Cortex of kidney (tissue), 1 donor: ENCODE measurements at places on chromosomes 1 and 21.

DNA sequence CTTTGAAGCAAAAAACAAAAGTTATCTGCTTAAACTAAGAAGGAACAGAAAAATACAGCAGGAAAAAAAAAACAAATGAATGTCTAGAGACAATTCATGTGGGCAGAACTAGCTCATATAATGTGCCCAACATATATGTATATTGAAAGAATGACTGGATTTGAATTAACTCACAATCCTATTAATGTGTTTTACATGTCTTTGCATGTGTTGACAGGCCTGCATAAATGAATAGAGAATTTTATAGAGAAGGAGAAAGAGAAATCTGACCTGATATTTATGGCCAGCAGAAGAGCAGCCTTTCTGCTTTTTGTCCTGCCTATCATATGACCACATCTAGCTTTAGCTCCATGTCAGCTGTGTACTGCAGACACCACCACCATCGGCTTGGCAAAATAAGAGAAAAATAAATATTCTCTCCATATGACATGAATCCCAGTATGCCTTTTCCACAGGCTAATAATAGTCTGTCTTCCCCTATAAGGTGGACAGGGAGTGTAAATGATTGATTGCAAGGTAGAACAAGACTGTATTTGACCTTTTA is 171.5 kb upstream of the PALMD start:
- no peak for DNase-seq

DNA sequence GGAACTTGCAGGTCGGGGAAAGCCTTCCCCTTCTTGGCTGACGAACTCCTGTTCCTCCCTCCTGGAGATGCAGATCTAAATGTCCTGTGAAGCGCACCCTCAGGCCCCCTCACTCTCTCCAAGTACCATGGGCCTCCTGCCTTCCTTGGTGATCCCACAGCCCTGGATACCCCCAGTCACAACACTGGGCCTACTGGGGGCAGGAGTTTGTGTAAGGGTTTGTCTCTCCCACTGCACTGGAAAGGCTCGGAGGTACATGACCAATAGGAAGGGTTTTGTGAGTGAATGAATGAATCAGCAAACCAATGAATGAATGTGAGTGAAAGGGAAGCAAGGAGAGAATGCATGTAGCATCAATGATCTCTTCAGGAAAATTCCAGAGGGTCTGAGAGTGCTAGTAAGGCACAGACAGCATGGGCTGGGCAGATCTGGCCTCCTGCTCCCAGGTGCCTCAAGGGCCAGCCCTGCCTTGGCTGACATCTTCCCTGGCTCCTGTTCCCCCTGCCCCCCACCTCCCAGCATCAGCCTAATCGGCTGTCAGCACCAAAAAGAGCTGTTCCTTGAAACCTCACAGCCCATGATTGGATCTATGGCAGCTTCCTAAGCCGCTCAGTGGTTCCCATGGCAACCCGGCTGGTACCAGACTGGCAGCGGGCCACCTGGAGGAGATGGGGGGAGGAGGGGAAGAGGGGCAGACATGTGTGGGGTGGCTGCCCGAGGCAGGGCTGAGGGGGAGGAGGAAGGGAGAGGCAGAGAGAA is 95.8 kb downstream of the VWA5B1 start:
- no peak for DNase-seq

DNA sequence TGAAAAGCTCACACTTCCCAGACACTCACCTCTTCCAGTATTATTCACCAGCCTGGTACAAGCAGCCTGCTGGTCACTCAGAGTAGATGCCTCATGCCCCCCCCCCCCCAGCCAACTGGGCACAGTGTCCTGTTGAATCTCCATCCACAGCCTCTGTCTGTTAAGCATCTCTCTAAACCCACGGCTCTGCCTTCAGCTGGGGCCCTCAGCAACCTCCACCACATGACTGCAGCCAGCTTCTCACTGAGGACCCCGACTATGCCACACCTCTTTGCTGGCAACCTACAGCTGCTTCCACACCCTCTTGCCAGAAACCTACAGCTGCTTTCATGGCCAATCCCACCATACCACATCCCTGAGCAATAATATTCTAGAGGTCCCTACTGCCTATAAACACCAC is 113.1 kb downstream of the RHOU start:
- DNase-seq, result no peak

GRCh38 chr1:209395169-209395568 is 188.3 kb upstream of the CAMK1G start:
- DNase-seq, result no peak

DNA sequence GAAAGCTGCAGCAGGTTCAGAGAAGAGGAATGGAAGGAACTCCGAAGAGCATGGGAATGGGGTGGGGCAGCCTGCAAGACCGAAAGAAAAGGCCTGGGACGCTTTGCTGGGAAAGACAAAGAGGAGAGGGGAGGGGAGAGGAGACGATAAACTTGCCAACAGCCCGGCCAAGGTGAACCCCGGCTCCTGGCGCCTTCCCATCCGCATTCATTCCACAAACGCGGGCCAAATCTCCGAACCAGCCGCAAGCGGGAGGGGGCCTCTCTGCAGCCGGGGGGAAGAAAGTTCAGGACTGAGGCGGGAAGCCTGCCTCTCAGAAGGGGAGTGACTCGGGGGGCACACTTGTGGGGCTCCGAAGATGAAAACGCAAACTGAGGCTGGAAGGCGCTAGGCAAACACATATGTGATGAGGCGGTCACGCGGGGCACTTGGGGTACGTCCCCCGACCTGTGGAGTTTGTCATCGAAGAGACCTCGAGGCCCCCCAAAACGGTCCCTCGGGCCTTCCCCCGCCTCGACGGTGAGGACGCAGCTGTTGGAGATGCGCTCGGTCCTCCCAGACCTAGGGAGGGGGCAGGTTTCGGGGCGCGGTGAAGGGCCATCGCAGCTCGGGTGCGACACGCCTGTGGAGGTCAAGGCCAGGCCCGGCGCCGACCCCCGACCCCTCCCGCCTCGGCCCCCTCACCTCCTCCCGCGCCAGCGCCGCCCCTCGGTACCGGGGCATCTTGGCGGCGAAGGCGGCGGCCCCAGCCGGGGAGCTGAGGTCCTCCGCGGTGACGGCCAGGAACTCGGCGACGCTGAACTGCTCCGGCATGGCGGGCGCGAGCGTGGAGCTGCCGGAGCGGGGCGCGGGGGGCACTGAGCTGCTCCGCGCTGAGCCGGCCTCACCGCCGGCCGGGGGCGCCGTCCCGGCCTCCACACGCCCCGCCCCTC is at the start of gene ASAP3:
TSS of gene ASAP3 (minus strand) at position 859 of the 932 bp plus-strand sequence. CDS start at position 813, 46 bp downstream.
- no peak for DNase-seq
